ENCODE measurements at places on chromosomes 1 and 21.

GRCh38 chr21:34603002-34603709, 11.8 kb downstream of the RCAN1 start:
- DNase-seq, result peak; percentile 46

DNA sequence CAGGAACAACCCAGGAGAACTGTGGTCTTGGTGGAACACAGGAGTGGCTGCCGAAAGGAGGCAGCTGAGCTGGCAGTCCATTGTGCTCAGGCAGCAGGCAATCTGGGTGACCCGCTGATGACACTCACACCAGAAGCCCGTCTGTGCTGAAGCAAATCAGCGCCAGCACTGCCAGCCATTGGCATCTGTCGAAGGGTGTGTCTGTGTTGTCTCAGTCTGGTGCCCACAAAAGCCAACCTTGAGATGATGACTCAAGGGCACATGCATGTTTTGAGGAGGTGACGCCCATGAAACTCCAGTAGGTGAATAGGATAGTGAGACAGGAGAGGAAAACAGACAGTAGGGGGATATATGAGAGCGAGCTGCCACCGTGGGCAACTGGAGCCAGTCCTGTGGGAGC, 167.3 kb downstream of the KAZN start:
- DNase-seq, result peak; percentile 3

DNA sequence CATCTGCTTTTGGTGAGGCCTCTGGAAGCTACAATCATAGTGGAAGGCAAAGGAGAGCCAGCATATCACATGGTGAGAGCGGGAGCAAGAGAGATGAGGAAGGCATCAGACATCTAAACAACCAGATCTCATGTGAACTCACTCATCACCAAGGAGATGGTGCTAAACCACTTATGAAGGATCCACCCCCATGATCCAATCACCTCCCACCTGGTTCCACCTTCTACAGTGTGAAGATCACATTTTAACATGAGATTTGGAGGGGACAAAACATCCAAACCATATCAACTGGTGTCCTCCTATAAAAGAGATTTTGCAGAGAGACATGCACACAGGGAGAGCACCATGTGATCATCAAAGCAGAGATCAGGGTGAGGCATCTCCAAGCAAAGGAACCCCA, 578.6 kb downstream of the MATN1 start:
- no peak for DNase-seq

DNA sequence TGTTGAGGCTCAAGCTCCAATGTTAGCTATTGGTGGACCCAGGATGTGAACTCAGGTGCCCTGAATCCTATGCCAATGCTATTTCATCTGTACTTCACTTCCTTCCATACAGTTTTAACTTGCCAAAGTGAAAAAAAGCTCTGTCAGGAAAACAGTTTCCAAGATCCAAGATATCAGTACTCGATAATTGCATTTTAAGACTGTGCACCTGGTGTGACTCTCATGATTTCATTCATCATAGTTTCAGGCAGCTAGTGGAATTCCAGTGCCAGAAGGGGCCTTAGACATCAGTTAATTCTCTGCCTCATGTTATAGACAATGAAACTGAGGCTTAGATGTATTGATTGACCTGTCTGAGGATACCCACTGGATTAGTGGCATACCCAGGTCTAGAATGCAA, 26.5 kb upstream of the LEPR start:
- DNase-seq, result no peak

DNA sequence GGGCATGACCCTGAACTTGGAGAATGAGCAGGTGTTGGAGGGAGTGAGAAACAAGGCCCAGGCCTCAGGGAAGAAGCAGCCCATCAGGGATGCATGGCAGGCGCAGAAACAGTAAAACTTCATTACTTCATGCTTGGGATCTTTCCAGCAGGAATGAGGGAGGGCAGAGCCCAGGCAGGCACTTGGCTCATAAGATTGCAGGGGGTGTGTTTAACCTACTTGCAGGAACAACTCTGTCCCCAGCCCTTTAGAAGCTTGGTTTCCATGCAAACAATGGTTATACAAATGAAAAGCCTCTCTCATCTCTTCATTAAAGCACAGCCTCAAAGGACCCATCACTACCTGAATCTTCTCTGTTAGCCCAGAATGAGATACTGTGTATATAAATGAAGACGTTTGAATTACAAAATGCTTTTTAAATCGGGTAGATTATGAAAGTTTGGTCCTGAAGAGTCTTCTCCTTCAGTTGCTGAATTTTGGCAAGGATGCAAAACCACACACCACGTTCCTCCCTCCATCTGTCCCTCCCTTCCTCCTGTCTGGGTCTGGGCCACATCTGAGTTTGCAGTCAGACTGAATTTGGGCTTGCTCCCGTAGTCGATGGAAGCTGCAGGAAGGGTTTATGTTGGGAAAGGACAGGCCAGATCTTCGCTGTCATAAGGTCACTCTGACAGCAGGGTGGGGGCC, 154.4 kb upstream of the KLHDC7A start:
- no peak for DNase-seq

GRCh38 chr21:26115305-26115704, 55.3 kb downstream of the APP start:
- peak; percentile 20 for DNase-seq

GRCh38 chr1:185739967-185740366, 5.8 kb downstream of the HMCN1 start:
- no peak for DNase-seq

DNA sequence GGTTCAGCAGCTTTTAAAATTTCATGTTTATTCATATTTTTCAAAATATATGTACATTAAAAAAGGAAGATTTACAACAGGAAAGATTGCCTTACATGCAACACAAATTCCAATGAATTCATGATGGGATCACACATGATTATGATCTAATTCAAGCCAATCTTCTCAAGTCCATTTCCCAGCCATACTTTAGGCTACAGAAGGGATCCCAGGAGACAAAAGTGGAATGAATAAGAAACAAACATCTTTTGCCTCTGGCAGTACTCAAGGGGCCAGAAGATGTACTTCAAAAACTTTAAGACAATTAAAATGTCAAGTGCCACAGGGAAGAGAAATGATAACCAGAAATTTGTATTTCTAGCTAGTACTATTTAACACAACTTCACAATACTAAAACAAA, 10.2 kb upstream of the SH2D5 start:
- DNase-seq, result no peak

DNA sequence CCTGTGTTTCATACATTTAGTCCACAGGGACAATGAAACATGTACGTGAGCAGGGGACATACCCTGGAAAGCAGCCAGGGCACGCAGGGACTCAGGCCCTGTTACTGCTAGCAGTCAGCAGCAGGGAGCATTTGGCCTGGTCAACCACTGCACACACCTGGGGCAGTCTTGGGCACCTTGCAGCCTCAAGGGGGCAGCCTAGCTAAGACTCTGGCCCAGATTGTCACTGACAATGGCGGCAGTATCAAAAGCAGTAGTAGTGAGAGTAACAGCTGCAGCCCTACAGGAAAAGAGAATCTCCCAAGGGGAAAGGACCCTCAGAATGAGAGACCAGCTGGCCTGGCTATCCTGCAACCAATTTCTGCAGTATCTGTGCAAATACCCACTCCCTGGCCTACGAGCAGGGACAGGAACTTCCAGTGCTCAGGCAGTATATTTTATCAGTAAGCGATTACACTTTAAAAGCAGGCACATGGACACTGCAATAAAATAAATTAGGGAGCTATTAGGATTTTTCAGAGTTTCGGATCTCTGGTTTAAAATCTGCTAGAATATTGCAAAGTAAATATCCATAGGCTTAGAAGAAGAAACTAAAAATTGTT, 475.6 kb downstream of the LTN1 start:
- DNase-seq, result peak; percentile 2

- peak; percentile 24 for DNase-seq
These were observed 211.5 kb downstream of the LHX8 start for GRCh38 chr1:75345538-75346292.

DNA sequence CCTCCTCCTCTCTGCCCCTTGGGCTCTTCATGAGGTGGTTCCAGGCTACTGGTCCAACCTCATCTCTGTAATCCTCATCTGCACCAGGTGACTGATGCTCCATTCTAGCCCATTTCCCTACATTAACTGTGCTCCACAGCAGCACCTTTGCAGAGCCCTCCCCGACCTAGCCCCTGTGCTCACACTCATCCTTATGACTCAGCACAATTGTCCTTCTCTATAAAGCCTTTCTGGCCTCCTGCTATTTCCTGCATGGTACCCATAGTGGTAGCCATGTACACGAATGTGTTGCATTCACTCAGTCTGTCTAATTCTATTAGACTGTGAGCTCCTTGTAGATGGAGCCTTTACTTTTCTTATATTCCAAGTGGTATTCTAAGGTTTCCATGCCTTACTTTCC, 339.0 kb downstream of the DISC1 start:
- no peak for DNase-seq

DNA sequence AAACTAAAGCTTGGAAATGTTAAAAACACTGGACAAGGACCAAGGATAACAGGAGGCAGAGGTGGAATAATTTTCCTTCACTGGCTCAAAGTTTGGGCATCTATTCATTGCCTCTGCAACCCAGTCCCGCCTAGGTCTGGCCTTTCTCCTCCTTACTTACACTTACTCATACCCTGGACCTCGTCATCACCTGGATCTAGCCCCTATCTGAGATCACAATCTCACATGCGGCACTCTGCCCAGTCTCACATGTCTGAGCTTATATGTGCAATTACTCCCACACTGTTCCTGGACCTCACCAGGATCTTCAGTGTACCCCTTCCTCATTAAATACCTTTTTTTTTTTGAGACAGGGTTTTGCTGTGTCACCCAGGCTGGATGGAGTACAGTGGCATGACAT, 37.6 kb downstream of the NVL start:
- DNase-seq, result no peak
